Putamen (tissue), 1 donor: ENCODE measurements at places on chromosomes 12 and 14.
A peak's percentile ranks its signal among the peaks of the same experiment; 100 is the strongest.

GRCh38 chr14:24441904-24442239, 704 bp downstream of the SDR39U1 start:
- DNase-seq, result no peak

GRCh38 chr14:100618763-100619320, 31.6 kb upstream of the BEGAIN start:
- no peak for DNase-seq

GRCh38 chr14:51446771-51447170, 204.9 kb upstream of the FRMD6 start:
- no peak for DNase-seq

- DNase-seq, result no peak
Measured at GRCh38 chr12:107782067-107782466, 7.6 kb downstream of the ASCL4 start.

- DNase-seq, result no peak
Measured at GRCh38 chr14:56273155-56273554, 154.9 kb downstream of the PELI2 start.

DNA sequence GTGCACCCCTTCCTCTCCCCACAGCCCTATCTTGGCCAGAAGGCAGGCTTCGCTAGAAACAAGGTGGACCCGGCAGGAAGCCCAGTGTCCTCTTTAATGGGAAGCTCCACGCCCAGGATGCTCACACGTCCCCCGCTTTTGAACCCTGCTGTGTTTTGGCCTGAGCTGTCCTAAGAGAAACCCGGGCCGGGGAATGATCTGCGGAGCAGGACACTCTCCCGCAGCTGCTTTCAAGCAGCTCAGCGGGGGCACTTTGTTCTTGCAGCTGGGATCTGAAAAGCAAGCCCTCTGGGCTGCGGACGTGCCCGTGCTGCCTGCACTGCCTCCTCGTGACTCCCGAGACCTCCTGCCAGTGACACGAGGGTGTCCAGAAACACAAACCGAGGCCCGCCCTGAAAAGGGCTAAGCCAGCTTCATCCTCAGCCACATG, 30.0 kb downstream of the SCARB1 start:
- DNase-seq, result no peak

DNA sequence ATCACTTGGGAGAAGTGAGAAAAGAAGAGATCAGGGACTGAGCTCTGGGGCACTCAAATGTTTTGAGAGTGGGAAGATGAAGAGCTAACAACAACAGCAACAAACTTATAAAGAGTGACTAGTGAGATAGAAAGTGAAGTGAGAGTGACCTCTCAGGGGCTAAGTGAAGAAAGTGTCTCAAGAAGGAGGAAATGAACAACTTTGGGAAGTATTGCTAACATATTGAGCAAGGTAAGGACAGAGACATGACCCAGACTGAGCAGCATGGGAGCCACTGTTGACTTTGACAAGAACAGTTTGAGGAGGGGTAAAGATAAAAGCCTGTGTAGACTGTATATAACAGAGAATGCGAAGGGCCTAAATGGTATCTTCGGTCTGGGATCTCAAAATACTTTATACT, 155.1 kb upstream of the BTG1 start:
- no peak for DNase-seq

DNA sequence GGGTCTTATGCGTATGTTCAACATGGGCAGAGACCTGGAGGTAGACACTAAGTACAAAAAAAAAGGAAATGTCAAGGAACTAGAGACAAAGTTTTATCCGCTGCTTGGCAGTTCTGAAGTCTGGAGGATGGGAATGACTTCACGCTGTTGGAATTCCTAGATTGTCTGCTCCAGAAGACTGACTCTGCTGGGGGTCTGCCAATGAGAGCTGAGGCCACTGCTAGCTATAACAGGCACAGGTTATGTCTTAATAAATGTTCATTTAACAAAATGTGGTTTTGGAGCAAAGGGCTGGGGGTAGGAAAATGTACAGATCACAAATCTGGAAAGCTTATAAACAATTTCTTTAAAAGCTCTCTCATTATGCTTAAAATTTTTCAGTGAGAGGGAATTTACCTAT, 5.9 kb downstream of the RNASE8 start:
- DNase-seq, result no peak

- no peak for DNase-seq
Measured at GRCh38 chr14:33880330-33880729, 70.5 kb downstream of the EGLN3 start.

DNA sequence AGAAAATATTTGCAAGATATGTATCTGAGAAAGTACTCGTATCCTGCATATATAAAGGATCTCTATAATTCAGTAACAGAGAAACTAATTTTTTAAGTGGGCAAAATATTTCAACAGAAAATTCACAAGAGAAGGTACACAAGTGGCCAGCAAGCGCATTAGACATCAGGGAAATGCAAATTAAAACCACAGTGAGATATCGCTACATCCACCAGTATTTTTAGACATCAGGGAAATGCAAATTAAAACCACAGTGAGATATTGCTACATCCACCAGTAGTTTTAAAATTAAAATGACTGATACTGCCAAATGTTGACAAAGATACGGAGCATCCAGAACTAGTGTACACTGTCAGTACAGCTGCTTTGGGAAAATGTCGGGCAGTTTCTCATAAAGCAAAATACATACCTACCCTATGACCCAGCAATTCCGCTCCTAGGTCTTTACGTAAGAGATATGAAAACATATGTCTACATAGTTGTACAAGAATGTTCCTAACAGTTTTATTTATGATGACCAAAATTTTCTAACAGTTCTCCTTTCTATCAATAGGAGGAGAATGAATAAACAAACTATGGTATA, 2.8 kb upstream of the KCNK13 start:
- no peak for DNase-seq

GRCh38 chr12:101076921-101077320, 133.1 kb downstream of the SLC5A8 start:
- no peak for DNase-seq

DNA sequence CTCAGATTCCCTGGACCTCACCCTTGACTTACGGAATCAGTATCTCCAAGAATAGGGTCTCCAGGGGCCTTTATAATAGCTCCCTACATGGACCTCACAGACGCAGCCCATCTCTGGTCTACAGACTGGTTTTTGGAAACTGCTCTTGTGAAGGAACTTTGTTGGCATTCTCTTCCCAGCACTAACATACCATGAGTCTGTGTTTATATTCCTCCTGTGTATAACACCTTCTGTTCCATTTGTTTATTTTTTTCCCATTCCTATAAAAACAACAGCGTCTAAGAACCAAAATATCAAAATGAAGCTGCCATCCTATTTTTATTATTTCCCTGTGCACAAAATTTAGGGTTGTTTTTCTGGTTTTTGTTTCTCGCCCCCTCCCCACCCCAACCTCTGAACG, 131.1 kb downstream of the NEDD1 start:
- no peak for DNase-seq

- no peak for DNase-seq
Measured at GRCh38 chr14:71733210-71733883, 198.9 kb upstream of the RGS6 start.

- DNase-seq, result no peak
Measured at GRCh38 chr14:73209953-73210352, 27.4 kb upstream of the PAPLN start.

GRCh38 chr14:88342980-88343379, 19.9 kb upstream of the KCNK10 start:
- no peak for DNase-seq

- no peak for DNase-seq
Measured at GRCh38 chr14:28254768-28255167, 511.8 kb upstream of the FOXG1 start.

DNA sequence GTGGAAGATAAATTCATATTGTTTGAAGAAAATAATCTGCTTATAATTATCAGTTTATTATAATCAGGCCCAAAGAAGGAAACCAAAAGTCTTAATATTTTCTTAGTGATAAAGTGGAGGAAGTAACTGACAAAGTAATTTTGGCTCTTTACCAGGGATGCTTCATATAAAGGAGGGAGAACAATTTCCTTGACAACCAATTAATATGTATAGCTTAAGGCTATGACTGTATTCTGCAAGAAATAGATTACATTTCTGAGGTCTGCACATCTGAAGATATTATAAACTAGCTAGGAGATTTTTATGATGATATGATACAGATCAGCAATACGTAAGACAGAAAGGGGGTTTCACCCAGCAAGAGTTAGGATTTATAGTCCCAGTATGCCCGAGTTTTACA, 90.8 kb downstream of the BICD1 start:
- no peak for DNase-seq

GRCh38 chr14:77375973-77376770, 722 bp downstream of the TMED8 start:
- no peak for DNase-seq

GRCh38 chr12:38904537-38905479, 583 bp downstream of the CPNE8 start:
- peak; percentile 45 for DNase-seq

- no peak for DNase-seq
Measured at GRCh38 chr12:57765003-57765697, 1.7 kb downstream of the CYP27B1 start.

- DNase-seq, result no peak
Measured at GRCh38 chr12:124637581-124637981, 70.2 kb upstream of the NCOR2 start.

DNA sequence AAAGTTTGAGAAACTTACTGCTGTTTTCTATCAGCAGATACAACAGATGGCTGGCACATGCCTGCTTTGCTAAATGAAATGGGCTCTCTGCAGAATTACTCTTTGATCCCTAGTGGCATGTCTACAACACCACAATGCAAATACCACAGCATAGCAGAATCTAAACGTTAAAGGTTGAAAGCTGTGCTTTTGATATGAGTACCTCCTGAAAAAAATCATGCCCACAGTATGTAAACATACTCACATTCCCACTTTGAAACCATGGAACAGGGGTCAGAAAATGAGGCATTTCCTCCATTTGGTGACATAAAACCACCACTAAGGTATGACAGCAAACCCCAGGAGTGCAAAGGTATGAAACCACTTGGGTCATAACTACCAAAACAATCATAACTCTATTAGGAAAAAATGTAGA, 7.5 kb downstream of the WIF1 start:
- DNase-seq, result no peak

GRCh38 chr12:22938323-22938722, 313.4 kb downstream of the ETNK1 start:
- no peak for DNase-seq

DNA sequence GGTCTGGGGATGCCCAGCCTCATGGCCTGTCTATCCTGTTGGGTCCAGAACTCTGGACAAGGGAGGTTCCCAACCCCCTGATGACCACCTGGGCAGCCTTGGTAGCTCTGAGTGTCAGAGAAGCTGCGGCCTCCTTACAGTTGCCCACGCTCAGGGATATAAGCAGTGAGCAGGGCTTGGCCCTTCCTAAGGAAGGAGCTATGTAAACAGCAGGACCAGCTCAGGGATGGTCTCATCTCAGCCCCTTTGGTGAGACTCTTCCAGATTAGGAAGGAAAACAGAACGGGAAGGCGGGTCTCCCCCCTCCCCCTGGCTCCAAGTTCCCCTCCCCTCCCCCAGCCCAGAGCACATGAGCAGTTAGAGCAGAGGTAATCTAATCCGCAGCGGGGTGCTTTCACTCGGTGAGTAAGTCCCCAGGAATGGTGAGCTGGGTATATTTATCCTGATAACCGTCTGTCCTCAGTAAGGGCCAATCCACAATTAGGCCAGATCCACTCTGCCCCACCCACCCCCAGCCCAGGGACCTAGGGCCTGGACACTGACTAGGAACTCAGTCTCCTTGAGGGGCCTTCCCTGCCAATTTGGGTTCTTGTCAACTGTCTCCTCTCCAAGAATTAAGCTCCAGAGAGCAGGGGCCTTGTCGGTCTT, 29.5 kb upstream of the RPLP0 start:
- DNase-seq, result no peak

DNA sequence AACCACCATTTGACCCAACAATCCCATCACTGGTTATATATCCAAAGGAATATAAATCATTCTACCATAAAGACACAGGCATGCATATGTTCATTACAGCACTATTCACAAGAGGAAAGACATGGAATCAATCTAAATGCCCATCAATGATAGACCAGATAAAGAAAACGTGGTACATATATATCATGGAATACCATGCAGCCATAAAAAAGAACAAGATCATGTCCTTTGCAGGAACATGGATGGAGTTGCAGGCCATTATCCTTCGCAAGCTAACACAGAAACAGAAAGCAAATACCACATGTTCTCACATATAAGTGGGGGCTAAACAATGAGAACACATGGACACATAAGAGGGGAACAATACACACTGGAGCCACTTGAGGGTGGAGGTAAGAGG, 15.7 kb downstream of the CAPRIN2 start:
- no peak for DNase-seq

GRCh38 chr14:49982501-49982951, 89.6 kb downstream of the ARF6 start:
- DNase-seq, result no peak

GRCh38 chr12:23704992-23705943, 244.2 kb downstream of the SOX5 start:
- no peak for DNase-seq

DNA sequence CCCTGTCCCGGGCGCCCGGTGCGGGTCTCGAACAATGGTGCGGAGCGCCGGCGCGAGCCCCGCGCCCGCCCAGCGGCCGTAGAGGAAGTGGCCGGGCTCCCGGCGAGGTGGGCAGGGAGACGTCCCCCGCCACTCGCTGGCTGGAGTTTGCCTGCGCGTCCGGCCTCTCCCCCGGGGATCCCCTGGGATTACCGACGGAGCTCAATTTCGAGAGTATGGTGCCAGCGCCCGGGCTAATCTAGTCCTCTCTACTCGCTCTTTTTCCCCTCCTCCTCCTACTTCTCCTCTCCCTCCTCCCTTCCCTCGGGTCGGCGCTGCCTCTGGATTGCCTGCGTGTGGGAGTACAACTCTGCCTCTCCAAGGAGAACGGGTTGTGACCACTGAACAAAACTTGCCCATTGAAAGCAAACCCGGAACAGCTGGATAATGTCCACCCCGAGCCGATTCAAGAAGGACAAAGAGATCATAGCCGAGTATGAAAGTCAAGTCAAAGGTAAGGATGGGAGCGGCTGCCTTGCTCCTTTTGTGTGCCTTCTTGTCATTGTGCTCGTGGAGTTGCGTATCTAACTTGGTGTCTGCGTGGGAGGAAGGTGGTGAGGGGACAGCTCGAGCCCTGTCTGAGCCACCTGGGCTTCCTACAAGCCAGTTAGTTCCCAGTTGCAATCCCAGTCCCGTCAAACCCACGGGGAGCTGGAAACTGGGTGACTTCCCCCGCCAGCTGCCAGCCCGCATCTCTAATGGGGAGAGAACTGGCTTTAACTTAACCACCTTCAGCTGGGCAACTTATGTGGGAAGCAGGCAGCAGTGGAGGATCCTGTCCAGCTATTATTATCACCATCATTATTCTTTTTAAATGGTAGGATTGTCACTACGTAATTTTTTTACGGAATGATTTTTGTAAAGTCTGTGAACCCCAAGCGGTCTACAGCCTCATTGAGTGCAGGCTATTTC, at the start of gene SRGAP1:
SRGAP1 (plus strand) TSS at position 310 of the 951 bp plus-strand sequence; CDS start at position 427, 117 bp downstream.
- DNase-seq, result peak; percentile 77
